ENCODE measurements at places on chromosomes 2 and 18.

GRCh38 chr2:152585830-152586484 is 131.3 kb downstream of the PRPF40A start:
- DNase-seq, result peak; percentile 67

DNA sequence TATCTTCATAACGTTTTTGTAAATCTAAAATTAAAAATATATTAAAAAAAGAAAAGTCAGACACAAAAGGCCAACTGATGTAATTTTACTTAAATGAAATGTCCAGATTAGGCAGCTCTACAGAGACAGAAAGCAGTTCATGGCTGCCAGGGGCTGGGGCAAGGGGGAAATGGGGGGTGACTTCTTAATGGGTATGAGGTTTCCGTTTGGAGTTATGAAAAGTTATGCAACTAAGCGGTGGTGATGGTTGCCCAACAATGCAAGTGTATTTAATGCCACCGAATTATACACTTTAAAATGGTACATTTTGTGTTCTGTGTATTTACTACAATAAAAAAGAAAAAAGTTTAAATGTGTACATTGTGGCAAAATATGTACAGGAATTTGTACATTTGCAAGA is 70.2 kb upstream of the TEX51 start:
- no peak for DNase-seq

DNA sequence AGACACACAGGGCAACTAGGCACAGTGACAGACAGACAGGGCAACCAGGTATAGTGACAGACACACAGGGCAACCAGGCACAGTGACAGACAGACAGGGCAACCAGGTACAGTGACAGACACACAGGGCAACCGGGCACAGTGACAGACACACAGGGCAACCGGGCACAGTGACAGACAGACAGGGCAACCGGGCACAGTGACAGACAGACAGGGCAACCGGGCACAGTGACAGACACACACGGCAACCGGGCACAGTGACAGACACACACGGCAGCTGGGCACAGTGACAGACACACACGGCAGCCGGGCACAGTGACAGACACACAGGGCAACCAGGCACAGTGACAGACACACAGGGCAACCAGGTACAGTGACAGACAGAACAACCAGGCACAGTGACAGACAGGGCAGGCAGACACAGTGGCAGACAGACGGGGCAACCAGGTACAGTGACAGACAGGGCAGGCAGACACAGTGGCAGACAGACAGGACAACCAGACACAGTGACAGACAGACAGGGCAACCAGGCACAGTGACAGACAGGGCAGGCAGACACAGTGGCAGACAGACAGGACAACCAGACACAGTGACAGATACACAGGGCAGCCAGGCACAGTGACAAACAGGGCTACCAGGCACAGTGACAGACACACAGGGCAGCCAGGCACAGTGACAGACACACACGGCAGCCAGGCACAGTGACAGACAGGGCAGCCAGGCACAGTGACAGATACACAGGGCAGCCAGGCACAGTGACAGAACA is 64.7 kb upstream of the RAB6C start:
- no peak for DNase-seq

GRCh38 chr2:133541376-133541775 is 26.9 kb downstream of the NCKAP5 start:
- no peak for DNase-seq

DNA sequence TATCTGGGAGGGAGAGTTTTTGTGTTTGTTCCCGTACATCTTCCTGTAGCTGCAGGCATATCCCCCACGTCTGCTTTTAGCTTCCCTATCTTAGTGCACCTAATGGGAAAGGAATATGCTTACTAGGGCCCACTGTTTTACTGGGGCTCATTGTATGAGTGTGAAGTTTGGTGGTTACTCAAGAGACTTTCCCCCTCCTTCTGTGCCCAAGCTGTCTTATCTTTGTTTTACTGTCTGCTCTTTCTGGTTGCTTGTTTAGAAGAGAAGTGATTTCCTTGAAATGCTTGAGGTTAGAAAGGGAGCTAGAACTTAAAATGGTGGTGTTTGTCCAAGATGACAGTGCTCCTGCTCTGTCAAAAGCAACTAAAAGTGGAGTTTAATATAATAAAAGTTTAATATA is 7.3 kb downstream of the PTH2R start:
- DNase-seq, result no peak

DNA sequence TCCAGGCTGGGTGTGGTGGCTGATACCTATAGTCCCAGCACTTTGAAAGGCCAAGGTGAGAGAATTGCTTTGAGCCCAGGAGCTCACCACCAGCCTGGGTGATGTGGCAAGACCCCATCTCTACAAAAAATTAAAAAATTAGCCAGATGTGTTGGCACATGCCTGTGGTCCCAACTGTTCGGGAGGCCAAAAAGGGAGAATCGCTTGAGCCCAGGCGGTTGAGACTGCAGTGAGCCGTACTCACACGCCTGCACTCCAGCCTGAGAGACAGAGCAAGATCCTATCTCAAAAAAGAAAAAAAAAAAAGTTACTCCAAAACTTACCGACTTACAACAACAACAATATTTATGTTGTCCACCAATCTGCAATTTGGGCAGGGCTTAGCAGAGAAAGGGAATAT is 178.0 kb upstream of the FN1 start:
- DNase-seq, result no peak

GRCh38 chr2:9560628-9561027 is 5.0 kb upstream of the ADAM17 start:
- no peak for DNase-seq

- no peak for DNase-seq
These were observed 36.1 kb upstream of the DPP10 start for GRCh38 chr2:114406347-114406746.

DNA sequence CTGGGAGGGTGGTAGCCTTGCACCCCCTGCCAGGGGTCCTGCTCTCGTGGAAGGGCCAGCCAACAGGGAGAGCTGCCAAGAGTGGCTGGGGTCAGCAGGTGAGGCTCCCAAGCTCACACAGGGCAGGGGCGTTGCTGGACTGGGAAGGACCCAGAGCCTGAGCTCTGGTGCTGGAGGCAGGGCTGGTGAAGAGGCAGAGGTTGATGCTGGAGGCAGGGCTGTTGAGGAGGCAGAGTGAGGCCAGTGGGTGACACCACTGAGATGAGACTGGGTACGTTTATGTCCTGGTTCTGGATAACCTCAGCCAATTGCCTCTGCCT is 7.0 kb downstream of the ADRA2B start:
- no peak for DNase-seq

DNA sequence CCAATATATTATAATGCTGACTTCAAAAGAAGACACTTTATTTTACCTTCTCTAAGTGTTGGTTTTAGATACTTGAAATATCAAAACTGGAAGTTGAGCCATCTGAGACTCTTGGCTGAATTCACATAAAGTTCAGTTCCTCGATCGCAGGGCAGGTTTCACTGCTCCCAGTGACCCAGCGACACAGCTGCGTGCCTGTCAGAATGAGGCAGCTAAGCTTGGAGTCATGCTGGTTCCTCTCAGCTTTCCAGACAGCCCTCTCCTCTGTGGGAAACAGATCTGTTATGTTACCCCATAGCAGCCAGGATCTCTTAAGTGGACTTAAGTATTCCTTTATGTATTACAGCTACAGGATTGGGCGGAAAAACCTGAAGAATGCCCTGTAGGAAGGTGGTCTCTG is 142.8 kb upstream of the ALPP start:
- DNase-seq, result no peak

- no peak for DNase-seq
These were observed 29.0 kb downstream of the SESTD1 start for GRCh38 chr2:179235463-179236108.

GRCh38 chr2:41283079-41283775 is 764.6 kb upstream of the PKDCC start:
- no peak for DNase-seq

DNA sequence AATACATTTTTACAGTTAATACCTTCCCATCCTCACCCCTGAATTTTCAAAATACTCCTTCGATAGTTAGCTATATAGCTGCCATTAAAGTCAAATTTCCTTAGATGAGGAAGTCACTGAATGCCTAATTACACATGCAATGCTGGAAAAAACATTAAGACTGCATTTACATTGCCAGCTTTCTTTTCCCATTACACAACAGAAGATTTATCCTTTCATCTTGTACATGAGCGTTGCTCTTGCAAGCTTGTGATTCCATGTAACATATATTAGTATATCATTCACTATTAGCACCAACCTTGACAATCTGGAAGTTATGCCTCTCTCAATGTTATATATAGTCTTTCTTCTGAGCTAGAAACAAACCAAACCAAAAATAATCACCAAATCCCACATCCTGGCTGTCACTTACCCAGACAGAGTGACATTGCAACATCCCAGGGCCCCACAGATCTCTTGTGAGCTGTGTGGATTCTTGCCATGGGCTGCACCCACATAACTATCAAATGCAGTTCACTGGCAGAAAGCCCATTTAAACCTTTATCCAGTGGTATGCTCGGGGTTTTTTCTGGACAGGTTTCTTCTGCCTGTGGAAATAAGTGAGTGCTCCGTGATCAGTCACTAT is 79.2 kb upstream of the PAPOLG start:
- no peak for DNase-seq

- no peak for DNase-seq
These were observed 113.3 kb downstream of the FAM210A start for GRCh38 chr18:13613099-13613498.

- peak; percentile 87 for DNase-seq
These were observed 143.5 kb downstream of the TGIF1 start for GRCh38 chr18:3593381-3593903.

- DNase-seq, result no peak
These were observed 484.5 kb upstream of the ZNF804A start for GRCh38 chr2:184113696-184114403.

- no peak for DNase-seq
These were observed 213.9 kb downstream of the ANAPC1 start for GRCh38 chr2:111669928-111670695.

DNA sequence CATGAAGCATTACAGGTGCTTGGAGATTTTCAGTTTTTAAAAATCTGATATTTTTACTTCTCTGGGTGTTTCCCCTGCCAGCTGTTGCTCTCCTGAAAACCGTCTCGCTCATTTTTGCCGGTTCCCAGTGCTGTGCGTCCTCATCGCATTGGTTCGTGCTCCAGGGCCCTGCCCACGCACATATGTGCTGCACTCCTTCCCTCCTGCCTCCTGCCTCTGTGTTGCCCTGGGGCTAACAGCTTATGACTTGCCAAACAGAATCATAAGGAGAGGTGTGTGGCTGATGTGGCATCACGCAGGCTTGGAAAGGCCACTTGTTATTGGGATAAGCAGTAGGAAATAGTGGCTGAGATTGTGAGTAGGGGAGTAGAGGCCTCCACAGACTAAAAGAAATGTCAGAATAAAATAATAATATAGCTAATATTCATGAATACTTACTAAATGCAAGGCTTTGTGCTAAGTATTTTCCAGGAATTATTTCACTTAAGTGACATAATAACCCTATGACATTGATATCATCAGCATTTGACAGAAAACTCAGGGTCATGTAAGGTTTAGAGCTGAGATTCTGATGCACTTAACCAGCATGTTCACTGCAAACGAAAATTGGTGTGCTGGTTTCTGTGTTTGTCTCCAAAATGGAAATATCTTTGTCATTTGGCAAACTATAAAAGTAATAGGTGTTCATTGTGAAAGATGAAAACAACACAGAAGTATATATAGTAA is 53.5 kb downstream of the SLC4A1AP start:
- DNase-seq, result no peak

GRCh38 chr18:76246590-76246989 is 248.5 kb downstream of the ZNF516 start:
- DNase-seq, result no peak

DNA sequence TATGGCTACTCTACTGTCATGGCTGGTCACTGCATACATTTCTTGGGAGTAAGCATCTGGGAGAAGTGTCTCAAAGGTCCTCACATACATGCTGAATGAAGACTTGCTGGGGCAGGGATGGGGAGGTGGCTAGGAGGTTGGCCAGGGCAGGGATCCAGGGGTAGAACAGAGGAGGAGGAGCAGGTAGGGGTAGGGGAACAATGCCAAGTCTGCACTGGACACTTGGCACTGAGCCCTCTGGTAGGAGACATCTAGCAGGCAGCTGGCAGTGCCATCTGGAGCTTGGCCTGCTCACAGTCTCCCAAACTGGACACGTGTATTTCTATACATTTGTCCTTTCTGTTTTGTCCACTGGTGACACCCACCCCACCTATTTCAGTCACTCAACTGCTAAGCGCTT is 62.7 kb upstream of the REV1 start:
- no peak for DNase-seq

DNA sequence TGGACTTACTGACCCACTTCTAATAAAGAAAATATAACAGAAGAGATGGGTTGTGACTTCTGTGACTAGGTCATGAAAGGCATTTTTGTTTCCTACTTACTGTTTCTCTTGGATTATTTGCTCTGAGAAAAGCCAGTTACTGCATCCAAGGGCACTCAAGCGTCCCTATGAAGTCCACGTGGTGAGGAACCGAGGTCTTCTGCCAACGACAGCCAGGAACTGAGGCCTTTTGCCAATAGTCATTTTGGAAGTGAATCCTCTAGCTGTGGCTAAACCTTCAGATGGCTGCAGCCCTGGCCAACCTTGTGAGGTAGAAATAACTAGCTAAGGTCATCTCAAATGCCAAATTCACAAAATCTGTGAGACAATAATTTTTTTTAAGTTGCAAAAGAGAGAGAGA is 449.8 kb upstream of the RGPD4 start:
- no peak for DNase-seq

DNA sequence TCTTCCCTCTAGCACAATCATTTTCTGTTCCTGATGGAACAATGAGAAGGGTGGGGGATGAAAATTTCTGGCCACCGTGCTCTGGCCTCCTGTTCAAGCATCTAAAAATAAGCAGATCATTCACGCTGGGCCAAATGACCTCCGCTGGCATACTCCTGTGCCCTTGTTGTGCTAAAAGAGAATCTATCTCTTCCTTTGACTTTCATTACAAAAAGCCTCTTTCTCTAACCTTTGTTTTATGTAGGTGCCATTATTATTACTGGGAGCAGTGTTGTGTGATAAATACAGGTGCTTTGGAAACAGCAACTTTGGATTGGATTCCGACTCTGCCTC is 44.6 kb upstream of the B3GNT2 start:
- no peak for DNase-seq

- DNase-seq, result no peak
These were observed 7.7 kb upstream of the SP140L start for GRCh38 chr2:230319211-230319862.

Measured in urothelium cell line (cell line).